ENCODE measurements at places on chromosomes 2 and 18.

DNA sequence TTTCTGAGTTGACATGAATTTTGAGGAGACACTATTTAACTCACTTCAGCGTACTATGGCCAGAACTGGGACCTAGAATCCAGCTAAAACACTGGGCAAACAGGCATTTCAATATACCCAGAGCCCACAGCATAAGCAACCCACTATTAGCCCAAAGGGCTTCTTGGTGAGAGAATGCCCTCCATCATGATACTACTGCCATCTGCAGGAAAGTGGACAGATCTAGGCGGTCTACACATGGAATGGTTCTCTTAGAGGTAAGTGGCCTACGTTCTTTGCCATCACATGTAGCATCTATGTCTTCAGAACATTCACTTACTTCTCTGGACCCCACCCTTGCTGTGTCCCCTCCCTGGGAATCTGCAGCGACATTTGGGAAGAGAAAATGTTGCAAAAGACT lies 181.3 kb upstream of the LINC00305 start:
- no peak for DNase-seq

- DNase-seq = no peak
These were observed 147.9 kb downstream of the MGAT5 start for GRCh38 chr2:134401789-134402188.

DNA sequence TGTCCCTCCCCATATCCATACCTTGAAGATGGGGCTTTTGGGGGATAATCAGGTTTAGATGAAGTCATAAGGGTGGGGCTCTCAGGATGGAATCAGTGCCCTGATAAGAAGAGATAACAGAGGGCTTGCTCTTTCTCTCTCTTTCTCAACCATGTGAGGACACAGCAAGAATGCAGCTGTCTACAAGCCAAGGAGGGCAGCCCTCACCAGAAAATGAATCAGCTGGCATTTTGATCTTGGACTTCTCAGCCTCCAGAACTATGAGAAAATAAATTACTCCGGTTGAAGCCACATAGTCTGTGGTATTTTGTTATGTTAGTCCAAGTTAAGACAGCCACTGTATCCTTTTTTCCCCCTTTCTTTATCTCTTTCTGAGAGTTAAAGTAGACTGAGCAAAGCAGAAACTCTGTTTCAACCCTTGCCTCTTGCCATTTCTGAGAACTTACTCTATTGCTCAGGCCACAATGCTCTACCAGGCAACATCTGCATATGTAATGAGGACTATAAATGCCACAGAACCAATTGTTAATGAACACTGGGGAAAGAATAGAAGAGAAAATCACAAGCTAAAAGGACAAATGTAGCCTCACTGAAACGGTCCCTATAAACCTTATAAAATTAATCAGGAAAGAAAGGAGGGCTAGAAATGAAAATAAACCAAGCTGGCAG lies 56.9 kb downstream of the SRBD1 start:
- DNase-seq = no peak

DNA sequence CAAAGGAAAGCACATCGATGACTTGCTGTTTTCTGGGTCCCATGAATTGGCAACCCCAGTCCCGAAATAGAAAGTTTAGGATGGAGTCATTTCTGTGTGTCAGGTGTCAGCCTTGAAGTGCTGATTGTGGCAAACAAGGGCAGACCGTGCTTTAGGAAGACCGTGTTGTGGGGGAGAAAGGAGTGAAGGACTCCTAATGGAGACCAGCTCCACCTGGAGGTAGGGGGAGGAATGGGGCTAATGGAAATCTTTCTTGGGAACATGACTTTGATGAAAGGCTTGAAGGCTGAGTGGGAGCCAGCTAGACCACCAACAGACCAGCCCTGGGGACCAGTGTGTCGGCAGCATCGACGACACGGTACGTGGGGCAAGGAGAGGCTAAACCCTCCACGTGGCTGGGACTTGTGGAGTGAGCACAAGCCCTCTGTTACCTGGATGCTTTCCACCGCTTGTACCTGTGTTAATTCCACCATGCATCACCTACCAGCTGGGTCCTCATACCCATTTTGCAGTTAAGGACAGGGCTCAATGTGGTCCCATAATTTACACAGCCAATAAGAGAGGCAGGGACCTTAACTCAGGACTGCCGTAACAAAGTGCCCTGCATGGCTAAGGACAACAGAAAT lies 104.2 kb downstream of the SH3BP4 start:
- DNase-seq = peak; percentile 5

DNA sequence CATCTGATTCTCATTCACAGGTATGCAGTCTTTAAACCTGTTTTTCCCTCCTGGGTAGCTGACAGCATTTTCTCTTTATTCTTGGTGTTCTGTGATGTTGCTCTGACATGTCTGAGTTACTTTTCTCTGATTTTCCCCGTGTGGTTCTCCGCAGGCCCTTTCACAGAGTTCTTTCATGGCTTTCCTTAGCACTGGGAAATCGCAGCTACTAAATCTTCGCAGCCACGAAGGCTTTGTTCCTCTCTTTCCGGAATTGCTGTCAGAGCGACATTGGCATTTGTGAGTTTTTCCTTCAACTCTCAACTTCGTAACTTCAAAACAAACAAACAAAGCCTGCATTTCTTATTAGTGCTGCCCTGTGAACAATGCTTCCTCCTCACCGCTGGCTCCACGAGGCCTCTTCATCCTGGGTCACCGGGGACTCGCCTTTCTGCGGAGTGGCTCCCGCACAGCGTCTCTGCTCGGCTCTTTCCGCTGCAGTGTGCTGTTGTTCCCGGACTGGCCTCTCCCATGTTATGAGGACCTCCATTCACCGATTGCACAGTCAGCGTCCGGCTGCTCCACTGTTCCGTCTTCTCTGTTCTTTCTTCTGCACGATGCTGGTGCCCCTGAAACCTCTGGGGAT lies 16.1 kb downstream of the COLEC11 start:
- DNase-seq = no peak

DNA sequence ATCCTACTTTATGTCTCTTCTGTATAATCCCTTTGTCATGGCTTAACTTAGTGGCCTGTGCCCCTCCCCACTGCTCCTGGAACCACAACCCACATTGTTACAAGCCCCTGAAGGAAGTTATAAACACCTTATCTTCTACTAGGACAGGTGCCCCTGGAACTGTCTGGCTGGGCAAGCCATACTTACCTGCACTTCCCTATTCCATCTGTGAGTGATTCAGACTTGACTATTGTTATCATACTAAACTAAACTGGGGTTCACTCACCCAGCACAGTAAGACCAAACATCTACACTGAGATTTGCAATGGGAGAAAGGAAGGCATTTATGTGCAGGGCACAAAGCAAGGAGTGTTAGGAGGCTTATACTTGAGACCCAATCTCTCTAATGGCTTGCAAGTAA lies 3.7 kb upstream of the UGT1A6 start:
- no peak for DNase-seq

- no peak for DNase-seq
These were observed 78.8 kb upstream of the KCNE4 start for GRCh38 chr2:222973237-222973636.

- DNase-seq = no peak
These were observed 6.9 kb downstream of the ABCG5 start for GRCh38 chr2:43831543-43832294.

DNA sequence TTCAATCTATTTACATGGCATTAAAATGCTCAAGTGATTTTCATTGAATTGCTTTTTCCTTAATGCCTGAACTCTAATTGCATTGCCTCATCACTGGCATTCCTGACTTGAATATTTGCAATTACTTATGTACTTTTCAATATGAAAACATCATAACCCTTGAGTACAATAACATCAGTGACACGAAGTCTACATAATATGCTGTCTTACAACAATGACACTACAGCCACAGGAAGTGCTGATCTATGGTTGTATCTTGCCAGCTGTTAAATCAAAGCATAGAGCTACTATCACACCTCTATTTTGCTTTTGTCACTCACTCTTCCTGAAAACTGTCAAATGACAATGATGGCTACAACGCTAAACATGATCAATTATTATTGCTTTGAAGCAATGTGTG lies 156.9 kb downstream of the CCDC102B start:
- DNase-seq = no peak

DNA sequence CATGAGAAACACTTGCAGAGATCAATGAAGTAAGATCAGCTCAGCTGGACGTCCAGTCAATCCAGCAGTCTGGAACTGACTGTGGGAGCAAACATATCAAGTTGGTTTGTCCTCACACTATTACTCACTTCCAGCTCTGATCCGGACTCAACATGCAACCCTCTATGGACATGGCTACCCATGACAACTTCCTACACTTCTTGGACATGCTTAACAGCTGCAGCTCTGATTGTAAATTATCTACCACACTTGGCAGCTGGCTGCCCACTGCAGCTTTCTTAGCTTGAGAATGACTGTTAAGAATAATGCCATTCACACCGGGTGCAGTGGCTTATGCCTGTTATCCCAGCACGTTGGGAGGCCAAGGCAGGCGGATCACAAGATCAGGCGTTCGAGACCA lies 429.8 kb downstream of the EPHA4 start:
- DNase-seq = no peak

DNA sequence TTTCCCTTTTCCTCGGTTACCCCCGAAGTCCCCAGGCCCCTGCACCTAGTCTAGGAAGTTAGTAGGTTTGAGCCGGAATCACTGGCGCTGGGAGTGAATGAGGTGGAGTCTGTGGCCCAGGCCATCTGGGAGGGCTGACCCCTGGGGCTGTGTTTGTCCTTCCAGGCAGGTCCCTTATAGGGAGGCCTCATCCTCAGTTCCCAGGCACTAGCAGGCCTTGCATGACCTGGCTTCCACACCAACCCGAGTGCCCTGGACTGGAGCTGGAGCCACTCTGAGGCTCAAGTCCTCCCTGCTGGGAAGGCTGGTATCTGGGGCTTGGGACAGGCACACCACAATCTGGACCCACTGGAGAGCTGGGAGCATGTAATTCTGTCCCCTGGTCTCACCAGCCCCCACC lies 111.0 kb downstream of the DYSF start:
- no peak for DNase-seq

DNA sequence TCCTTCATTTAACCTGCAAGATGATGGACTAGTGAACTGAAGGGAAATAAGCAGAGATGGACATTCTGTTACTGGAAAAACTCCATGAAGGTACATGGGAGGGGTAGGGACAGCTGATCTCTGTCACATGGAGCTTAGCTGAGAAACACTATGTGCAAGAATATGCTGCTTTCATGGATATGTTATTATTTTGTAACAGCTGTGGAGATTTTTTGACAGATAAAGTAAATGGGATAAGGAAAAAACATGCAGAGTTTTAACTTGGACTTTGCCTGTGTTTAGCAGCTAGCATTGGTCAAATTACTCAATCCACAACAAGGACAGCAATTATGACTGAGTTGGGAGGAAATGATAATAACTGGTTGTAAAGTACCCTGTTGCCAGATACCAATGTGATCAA lies 28.7 kb upstream of the HNRNPA3 start:
- no peak for DNase-seq

GRCh38 chr18:48325115-48325665 lies 84.0 kb downstream of the ZBTB7C start:
- no peak for DNase-seq

DNA sequence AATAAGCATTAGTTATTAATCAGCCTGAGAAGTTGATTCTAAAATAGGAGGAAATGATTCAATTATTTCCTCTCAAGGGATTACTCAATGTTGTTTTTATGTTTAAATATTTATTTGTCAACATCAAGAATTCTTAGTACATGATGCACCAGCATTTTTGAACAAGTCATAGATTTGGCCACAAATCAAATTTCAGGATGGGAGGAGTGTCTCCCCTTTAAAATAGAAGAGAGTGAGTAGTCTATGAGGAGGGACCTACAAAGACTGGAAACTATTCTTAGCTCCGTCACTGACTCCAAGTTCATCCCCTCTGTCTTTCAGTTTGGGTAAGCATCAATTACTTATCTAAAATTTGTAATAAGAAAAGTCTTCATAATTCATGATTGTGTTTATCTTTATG lies 18.6 kb upstream of the IL18R1 start:
- DNase-seq = no peak

GRCh38 chr2:114507744-114508143 lies 65.3 kb downstream of the DPP10 start:
- no peak for DNase-seq

DNA sequence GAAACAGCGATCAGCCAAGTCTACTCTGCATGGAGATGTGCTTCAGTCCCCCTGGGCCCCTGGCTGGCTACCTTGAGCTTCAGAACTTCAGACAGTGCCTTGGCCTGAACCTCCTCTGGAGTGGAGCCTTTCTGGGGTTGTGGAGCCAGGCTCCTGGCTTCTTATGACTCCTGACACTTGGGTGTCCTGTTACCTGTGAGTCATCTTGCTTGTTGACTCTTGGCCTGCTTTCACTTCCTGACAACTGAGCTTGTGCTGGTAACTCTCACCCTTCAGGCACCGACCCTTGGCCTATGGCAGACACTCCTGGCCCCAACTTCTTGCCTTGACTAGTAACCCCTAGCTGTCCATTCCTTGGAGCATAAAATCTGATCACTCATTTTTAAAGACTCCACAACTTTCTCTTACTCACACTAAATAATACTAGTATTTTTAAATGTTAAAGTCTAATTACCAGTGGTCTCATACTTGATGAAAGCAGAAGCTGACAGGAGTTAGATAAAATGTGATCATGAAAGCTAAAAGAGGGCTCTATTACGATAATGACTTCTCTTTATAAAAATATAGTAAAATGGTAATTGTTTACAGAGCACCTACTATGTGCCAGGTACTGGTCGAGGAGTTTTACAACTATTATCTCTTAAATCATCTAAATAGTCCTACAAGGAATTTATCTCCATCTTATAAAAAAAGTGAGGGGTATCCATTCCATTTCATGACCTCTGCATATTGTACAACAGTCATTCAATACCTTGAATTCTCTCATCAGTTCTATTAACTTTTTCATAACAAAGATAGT lies 46.3 kb upstream of the VIT start:
- no peak for DNase-seq

GRCh38 chr2:232535761-232536530 lies 3.5 kb upstream of the CHRNG start:
- no peak for DNase-seq

GRCh38 chr2:230913406-230914143 lies 11.5 kb downstream of the GPR55 start:
- DNase-seq = no peak

DNA sequence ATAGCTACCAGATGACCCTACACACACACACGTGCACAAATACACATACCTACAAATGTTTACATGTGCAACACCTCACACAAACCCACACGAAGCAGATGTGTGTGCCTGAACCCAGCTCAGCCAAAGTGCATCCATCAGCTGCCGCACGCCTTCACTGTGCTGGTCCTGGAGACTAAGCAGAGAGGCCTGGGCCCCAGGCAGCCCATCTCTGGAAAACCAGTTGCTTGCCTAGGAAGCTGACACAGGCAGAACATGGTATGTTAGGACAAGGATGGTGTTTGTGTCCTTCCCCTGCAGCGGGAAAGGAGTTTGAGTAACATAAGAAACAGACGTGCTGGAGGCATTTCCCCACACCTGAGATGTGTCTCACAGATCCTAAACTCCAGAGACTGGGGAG lies 86.7 kb downstream of the SEPTIN10 start:
- no peak for DNase-seq

- no peak for DNase-seq
These were observed 17.4 kb upstream of the NEMP2 start for GRCh38 chr2:190551928-190552327.

DNA sequence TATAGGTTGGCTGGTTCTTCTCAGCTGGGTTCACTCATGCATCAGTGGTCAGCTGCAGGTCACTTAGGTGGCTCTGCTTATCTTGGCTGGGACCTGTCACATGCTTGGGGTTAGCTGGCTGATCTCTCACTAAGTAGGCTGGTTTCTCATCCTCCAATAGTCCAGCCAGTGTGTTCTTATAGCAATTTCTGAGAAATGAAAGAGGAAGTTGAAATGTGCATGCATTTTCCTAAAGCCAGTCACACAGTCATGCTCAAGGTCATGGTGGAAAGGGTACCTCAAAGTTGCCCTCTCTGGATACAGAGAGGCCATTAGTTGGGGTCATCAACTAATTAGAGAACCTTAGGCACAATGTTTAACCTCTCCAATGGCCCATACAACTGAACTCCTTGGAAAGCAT lies 64.4 kb downstream of the KLHL29 start:
- DNase-seq = no peak

All from NCI-H1930 (cell line).